ENCODE measurements at places on chromosomes 1 and 21.

DNA sequence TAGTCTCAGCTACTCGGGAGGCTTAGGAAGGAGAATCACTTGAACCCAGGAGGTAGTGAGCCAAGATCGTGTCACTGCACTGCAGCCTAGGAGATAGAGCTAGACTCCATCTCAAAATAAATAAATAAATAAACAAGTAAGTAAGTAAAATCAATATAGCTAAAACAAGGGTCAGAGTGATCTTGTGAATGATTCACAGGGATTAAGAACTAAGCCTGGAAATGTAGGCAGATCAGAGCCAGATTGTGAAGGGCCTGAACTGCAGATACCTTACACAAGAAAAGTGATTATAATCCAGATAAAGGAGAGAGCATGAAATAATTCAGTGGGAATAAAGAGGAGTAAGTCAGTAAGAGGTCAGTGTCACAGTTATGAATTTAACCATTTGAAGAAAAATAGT is 41.5 kb downstream of the COP1 start:
- DNase-seq: no peak

- no peak for DNase-seq
Observed at GRCh38 chr1:177181631-177182291, 11.0 kb downstream of the BRINP2 start.

DNA sequence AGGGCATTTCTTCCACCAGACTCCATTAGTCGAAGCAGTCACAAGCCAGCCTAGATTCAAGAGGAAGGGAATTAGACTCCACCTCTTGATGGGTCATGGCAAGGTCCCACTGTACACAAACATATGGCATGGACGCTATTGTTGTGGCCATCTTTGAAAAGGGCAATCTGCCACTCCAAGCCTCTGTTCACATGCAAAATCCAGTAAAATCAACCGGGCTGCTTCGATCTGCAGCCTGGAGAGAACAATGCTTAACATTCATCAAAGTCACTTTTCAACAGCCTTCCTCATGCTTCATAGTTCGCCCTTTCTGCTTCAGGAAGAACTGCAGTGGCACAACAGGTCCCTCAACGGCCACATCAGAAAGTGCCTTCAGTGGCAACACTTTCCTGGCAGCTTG is 28.0 kb upstream of the GJB5 start:
- DNase-seq: no peak

DNA sequence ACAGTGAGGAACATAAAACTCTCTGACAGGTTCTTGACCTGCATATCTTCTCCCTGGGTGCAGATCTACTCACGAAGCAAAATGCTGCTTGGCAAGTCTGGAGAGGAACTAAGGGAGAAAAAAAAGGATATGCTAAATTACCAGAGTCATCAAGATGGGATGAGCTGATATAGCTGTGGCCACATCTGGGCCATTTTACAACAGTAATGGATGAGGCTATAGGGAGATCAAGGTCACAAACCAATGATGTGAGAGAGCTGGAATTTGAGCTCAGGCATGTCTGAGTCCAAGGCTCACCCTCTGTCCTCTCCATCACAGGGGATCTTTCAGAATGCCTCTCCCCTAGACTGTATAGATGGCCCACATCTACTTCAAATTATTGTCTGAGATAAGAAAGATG is 26.2 kb downstream of the ZMYND12 start:
- DNase-seq: no peak

GRCh38 chr1:53766831-53767405 is 28.0 kb upstream of the GLIS1 start:
- no peak for DNase-seq

DNA sequence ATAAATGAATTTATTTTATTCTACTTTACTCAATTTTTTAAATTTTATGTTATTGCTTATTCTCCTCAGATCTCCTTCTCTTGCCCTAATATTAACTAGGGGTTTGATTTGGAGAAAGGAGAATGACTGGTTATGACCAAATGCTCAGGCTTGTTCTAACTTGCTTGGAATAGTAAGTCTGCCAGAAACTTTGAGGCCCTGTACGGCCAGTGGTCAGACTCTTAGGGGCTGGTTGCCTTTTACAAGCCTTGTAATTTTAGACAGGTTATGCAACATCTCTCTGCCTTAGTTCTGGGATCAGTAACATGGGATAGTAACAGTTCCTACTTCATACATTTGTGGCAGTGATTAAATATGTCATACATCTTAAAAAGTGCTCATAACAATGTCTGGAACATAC is 279.5 kb downstream of the DUSP10 start:
- no peak for DNase-seq

GRCh38 chr1:24713176-24713575 is 32.1 kb upstream of the CLIC4 start:
- no peak for DNase-seq

- DNase-seq: no peak
Observed at GRCh38 chr1:247131236-247131635, 27.1 kb upstream of the ZNF669 start.

DNA sequence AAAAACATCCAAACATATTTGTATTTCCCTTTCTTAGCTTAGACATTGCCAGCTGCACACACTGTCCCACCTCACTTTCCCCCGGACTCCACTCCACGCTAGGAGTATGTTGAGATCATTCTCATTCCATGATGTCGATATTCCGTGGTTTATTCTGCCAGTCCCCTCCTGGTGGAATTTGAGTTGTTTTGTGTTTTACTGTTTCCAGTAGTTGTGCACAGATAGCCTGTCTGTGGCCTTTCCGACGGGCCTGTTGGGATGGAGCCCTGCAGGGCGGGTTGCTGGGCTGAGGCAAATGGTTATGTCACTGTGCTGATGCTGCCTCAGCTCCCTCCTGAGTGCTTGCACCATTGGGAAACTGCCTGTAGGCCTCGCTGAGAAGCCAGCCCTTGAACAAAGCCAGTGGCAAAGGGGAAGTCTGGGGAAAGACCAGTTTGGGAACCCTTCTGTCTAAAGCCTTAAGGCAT is 12.8 kb downstream of the TRAPPC10 start:
- DNase-seq: no peak

DNA sequence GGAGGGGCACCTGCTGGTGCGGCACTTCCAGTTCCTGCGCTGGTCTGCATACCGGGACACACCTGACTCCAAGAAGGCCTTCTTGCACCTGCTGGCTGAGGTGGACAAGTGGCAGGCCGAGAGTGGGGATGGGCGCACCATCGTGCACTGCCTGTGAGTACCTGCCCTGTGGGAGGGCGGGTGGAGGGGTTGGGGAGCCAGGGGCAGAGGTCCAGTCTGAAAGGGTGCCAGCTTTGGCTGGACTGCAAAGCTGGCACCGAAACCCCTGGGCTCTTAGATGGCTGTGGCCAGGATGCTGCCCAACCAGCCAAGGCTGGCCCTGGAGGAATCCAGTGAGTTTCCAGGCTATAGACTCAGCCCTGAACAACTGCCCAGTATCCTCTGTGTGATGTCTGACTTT is 87.3 kb downstream of the PTPRU start:
- DNase-seq: no peak

GRCh38 chr1:21020151-21020550 is 156.5 kb downstream of the EIF4G3 start:
- no peak for DNase-seq

GRCh38 chr21:16211339-16212303 is 481.8 kb downstream of the USP25 start:
- no peak for DNase-seq

GRCh38 chr1:159960721-159961381 is 6.8 kb upstream of the SLAMF9 start:
- DNase-seq: no peak

GRCh38 chr1:154253671-154254070 is 18.8 kb upstream of the HAX1 start:
- DNase-seq: no peak

- DNase-seq: no peak
Observed at GRCh38 chr21:35940074-35940927, 120.0 kb downstream of the SETD4 start.

DNA sequence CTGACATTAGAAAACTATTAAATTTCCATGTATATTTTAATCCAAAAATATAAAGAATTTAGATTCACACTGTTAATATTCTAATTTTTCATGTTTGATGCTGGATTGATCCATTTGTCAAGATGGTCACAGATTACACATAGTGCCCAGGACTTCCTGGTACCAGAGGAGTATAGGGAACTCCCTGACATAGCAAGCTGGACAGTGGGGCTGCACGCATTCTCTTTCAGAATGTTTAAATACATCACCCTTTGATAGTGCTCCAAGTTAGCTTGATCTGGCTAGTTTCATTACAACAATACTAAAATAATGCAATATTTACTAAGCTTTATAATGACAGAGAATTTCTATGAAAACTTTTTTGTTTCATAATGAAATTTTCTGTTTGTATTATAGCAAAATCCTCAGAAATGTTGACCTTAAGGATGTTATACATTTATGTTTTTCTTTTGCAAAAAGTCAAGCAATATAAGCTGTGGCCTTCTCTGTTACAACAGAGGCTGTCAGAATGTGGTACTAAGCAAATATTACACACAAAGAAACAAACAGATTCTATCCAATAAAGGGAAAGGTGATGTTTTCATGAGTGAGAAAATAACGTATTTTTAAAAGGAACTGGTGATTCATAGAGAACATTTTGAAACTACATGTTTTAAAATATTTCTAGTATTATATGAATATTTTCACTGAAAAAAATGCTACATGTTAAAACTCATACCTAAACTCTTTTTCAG is 84.7 kb downstream of the SLC35F3 start:
- no peak for DNase-seq

DNA sequence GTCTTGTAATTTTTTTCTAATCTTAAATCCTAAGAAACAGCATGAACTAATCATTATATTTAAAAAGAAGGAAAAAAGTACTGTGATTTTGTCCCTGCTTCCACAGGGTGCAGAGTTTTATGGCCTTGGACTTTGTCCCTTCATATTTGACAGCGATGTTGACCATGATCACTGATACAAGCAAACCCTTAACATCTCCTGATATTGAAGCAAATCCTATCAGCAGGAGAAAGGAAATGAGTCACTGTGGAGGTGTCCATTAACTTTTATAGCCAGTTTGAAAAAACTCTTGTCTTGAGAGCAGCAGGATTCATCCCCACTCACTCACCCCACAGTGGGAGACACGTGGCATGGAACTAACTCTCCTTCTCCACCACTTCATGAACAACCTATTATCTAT is 5.1 kb upstream of the REG4 start:
- no peak for DNase-seq

- DNase-seq: no peak
Observed at GRCh38 chr1:208135354-208135753, 108.8 kb downstream of the PLXNA2 start.

DNA sequence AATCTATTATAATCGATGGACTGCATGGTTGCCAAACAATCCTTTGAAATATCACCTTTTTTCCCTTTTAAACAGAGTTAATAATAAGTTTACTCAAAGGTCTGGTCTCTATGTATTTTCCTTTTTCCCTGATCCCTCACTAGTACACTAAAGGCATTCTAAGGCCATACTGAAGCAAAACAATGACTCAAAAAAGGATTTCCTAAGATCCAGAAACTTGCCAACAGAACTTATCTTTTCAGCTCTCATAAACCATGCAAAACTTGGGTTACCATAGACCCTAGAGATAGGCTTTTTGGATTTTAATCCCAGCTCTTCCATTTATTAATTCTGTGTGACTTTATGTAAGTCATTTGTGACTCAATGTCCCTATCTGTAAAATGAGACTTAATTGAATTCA is 77.1 kb downstream of the IFI44 start:
- DNase-seq: no peak

DNA sequence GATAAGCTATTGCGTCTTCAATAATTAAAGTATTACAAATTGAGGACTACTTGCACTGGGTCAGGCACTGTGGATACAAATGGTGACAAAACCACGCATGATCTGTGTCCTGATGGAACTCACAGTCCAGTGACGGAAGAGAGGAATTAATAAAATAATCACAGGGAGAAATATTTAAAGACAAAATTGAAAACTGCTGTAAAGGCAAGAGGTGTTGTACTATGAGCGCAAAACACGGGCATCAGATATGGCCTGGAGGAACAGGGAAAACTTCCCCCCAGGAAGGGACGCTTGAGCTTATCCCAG is 16.6 kb upstream of the SLAMF6 start:
- DNase-seq: no peak

- no peak for DNase-seq
Observed at GRCh38 chr1:87208931-87209330, 119.7 kb upstream of the LMO4 start.

DNA sequence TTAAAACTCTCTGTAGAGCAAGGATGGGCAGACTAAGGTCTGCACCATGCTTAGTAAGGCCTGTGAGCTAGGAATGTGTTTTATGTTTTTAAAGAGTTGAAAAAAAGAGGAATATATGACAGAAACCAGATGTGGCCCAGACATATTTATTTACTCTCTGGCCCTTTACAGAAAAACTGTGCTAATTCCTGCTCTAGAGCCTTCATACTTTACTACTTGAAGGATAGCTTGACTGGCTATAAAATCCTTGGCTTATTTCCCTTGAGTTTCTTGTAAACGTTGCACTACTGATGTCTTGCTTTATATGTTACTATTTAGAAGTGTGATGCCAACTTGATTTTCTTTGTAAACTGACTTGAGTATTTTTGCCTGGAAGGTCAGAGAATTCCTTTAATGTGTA is 33.5 kb downstream of the CTBS start:
- no peak for DNase-seq

GRCh38 chr1:115219927-115220326 is 118.1 kb downstream of the NGF start:
- DNase-seq: no peak

- no peak for DNase-seq
Observed at GRCh38 chr1:200916681-200917080, 22.0 kb downstream of the INAVA start.

- no peak for DNase-seq
Observed at GRCh38 chr1:241810769-241811405, 37.1 kb upstream of the EXO1 start.

DNA sequence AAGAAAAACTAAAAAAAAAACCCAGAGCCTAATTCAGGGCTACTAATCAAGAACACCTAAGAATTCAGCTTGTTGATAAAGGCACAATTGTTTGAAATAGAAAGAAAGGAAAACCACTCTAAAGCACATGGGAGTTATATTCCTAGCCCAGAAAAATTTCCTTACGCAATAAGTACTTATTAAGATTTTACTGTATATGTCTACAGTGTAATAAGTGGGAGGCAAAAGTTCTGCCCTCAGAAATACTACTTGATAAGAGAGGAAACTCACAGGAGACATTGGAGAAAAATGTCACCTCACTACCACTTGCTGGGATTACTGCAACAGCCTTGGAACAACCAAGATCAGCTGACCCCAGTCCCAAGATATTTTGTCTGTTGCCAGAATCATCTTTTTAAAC is 66.1 kb downstream of the IARS2 start:
- no peak for DNase-seq

GRCh38 chr21:31505975-31506374 is 153.5 kb upstream of the SOD1 start:
- DNase-seq: no peak
